ENCODE measurements at places on chromosomes 16 and 17.

- no peak for DNase-seq
Measured at GRCh38 chr17:48835971-48836370, 5.1 kb downstream of the CALCOCO2 start.

DNA sequence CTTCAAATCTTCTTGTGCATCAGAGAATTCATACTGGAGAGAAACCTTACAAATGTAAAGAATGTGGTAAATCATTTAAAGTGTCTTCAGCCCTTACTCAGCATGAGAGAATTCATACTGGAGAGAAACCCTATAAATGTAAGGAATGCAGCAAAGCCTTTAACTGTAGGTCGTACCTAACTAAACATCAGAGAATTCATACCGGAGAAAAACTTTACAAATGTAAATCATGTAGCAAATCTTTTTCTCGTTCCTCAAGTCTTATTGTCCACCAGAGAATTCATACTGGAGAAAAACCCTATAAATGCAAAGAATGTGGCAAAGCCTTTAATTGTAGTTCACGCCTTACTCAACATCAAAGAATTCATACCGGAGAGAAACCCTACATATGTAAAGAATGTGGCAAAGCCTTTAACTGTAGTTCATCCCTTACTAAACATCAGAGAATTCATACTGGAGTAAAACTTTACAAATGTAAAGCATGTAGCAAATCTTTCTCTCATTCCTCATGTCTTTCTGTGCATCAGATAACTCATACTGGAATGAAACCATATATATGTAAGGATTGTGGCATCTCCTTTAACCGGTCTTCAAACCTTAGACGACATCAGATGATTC lies 118.5 kb upstream of the ZNF267 start:
- DNase-seq = no peak

GRCh38 chr16:73231379-73231778 lies 183.5 kb upstream of the ZFHX3 start:
- DNase-seq = no peak

- no peak for DNase-seq
Measured at GRCh38 chr16:68719993-68720489, 17.1 kb upstream of the CDH1 start.

- DNase-seq = no peak
Measured at GRCh38 chr17:44785921-44786320, 27.1 kb downstream of the ADAM11 start.

DNA sequence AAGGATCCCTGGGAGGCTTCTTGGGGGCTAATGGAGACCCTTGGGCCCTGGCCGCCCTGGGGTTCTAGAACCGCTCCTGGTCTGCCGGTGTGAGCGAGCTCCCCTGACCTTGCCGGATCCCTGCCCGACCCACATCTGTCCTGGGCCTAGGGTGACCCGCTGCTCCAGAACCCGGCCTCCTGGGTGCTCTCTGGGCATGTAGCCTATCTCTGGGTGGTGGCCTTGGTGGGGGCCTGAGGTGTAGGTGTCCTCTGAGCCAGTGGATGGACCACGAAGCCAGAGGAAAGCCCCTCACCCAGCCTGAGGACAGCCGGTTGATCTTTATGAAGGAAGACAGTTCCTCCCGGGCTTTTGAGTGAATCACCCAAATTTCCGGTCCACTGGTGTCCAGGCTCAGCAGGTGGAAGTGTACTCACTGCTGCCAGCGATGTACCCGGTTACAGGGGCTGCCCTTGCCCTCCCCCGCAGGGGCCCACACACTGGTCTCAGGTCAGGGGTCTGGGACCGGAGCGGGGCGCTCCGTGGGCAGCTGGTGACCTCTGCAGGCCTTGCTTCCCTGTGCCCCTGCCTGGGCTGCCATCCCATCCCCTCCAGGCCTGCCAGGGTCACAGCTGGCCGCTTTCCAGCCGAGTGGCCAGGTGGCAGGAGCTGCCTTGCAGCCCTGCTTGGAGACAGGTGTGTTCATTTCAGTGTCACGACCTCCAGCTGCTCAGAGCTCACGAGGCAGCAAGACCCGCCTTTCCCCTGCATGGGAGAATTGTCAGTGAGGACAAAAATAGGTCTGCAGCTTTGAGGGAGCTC lies 10.5 kb upstream of the GSE1 start:
- DNase-seq = no peak

- peak; percentile 50 for DNase-seq
Measured at GRCh38 chr17:36608794-36609497, 7.6 kb downstream of the MRM1 start.

DNA sequence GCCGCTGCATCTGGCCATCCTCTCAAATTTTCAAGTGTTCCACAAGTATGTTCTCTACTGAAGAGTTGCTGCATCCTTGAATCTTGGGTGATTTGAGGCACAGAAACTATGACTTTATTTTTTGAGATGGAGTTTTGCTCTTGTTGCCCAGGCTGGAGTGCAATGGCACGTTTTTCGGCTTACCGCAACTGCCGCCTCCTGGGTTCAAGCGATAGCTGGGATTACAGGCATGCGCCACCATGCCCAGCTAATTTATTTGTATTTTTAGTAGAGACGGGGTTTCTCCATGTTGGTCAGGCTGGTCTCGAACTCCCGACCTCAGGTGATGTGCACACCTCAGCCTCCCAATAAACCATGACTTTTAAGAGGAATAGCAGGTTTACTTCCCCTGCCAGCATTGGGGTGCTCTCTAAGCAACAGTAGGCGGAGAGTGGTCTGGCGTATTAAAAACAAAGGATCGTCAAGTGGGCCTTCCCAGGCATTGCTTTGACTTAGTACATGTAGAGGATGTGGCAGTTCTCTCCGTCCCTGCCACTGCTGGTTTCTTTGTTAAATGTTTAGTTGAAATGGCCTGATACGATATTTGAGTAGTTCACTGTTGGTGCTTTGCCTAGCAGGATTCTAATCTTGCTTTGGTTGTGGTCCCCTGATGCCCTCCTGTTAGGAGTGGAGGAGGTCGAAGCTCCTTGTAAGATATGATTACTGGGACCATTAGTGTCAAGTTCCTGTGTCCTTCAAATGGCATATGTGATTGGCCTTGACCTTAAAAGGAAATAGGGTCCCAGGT lies 9.5 kb downstream of the PYCARD start:
- DNase-seq = no peak

- no peak for DNase-seq
Measured at GRCh38 chr17:29115961-29116803, 64.0 kb downstream of the MYO18A start.

- no peak for DNase-seq
Measured at GRCh38 chr17:78346605-78347250, 13.1 kb downstream of the SOCS3 start.

GRCh38 chr17:8960325-8961140 lies 5.0 kb downstream of the PIK3R5 start:
- DNase-seq = no peak

- no peak for DNase-seq
Measured at GRCh38 chr17:81961521-81962498, 823 bp upstream of the NOTUM start.

DNA sequence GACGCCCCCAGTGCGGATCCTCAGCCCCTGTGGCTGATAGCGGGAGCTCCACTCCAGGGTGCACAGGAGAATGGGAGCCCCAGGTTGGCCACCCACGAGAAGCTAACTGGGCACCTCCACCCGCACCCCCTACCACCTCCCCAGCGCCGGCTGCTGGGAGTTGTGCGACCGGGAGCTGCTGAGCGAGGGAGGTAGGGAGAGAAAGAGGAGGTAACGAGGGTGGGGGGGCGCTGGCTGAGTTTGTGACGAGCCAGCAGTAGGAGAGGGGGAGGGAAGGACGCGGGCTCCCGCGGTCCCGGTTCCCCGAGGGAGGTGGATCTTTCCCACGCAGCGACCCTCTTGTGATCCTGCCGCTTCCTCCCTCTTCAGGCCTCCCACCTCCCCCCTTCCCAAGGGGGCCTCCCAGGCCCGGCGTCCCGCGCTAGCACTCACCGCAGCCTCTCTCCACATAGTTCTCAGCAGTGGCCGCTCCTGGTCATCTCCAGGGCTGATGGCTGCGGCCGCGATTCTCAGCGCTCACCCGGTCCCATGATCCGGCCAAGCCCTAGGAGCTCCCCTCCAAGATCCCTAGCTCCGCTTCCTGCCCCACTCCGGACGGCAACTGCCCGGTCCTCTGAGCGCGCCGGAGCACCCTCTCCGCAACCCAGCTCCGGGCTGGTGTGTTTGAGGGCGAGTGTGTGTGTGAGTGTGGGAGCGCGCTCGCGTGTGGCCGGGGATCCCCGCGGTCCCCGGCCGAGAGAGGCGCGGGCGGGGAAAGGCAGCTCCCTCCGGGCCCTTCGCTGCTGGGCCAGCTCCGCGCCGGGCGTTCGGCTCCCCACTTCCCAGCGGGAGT lies at the start of gene GRIN2A:
TSS of gene GRIN2A (minus strand) at position 207 of the 832 bp plus-strand sequence. CDS start 2,017 bp downstream, outside the sequence.
- no peak for DNase-seq

GRCh38 chr16:83946781-83947566 lies 6.1 kb upstream of the OSGIN1 start:
- no peak for DNase-seq

GRCh38 chr16:56629531-56629930 lies 2.9 kb upstream of the MT1M start:
- DNase-seq = no peak

DNA sequence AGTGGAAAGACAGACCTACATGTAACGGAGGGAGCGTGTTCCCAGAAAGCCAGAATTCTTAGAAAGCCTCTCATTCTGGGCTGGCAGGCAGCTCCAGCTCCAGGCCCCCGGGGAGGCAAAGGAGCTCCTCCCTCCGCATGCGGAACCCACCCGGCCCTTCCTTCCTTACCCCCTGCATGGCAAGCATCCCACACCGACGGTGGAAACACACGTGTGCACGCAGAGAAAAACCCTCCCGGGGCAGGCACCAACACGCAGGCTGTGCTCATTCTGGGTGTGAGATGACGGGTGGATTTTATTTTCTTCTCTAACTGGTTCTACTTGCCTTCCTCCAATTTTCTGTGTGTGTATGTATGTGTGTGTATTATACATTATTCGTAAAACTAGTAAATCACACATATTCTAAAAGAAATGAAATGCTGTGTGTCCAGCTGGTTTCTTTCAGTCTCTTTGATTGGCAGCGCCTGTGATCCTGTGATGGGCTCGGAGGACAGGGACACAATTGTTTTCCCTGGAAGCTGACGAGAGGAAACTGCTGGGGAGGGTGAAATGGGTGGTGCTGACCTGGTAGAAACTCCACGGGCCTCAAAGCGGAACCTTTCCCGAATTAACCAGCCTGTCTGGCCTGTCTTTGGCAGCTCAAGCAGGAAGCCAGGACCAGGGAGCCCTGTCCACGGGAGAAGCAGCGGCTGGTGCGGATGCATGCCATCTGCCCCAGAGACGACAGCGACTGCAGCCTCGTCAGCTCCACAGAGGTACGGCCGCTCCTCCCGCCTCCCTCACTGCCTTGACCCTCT lies 22.2 kb downstream of the CARD14 start:
- DNase-seq = no peak

- peak; percentile 83 for DNase-seq
Measured at GRCh38 chr17:81722184-81723120, 10.4 kb downstream of the SLC25A10 start.

GRCh38 chr17:14331982-14332298 lies 31.1 kb downstream of the HS3ST3B1 start:
- DNase-seq = no peak

GRCh38 chr16:22272870-22273650 lies 24.1 kb upstream of the POLR3E start:
- DNase-seq = no peak

GRCh38 chr17:4576729-4577322 lies 7.5 kb upstream of the SMTNL2 start:
- no peak for DNase-seq

GRCh38 chr17:55090079-55090492 lies 121.5 kb downstream of the STXBP4 start:
- no peak for DNase-seq

GRCh38 chr16:88058136-88058535 lies 106.9 kb downstream of the BANP start:
- no peak for DNase-seq

DNA sequence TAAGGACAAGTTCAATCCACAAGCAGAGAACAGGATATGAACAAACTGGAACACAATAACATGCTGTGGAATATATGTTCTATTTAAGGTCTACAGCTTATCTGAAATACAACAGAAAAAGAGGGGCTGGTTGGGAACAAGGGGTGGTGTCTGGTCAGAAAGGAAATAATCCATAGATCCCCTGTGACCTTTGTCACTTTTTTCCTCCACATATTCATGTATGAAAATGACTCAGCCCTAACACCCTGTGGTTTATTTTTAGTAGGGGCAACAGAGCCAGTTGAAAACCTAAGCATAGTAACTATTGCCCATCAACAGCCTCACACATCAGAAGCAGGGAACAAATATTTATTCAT lies 12.3 kb upstream of the SPAG9 start:
- no peak for DNase-seq

DNA sequence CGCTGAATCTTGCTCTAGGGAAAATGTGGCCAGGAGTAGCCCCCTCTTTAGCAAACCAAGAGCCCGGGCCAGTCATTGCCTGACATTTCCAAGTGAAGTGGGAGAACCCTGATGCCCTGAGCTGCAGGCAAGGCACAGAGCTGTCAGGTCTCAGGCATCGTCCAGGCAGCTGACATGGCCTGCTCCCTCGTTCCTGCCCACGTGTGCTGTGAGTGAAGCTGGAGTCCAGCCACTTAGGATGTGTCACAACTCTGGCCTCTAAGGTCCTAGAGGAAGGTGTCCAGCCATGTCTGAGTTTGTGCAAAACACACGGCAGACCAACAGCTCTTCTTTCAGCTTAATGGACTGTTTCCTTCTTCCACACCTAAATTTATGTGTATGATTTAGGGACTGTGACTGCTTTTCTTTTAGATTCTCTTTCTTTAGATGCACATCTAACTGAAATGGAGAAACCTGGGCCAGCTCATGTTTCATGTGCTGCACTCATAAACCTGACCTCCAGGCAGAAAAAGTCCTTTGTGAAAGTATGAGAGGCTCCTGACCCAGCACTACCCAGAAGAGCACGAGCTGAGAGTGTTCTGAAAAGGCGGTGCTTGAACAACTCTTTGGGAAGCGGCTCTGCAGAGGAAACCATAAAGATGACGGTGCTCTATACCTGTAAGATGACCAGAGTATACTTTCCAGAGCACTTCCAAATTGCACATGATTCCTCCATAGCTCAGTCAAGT lies 14.8 kb upstream of the LIMD2 start:
- no peak for DNase-seq

GRCh38 chr16:87100306-87101058 lies 216.7 kb downstream of the C16orf95 start:
- no peak for DNase-seq

GRCh38 chr16:70694868-70695218 lies 9.0 kb upstream of the MTSS2 start:
- no peak for DNase-seq

GRCh38 chr17:9279893-9280292 lies 258.6 kb downstream of the NTN1 start:
- DNase-seq = no peak

GRCh38 chr16:81873206-81873605 lies 94.1 kb downstream of the PLCG2 start:
- no peak for DNase-seq

DNA sequence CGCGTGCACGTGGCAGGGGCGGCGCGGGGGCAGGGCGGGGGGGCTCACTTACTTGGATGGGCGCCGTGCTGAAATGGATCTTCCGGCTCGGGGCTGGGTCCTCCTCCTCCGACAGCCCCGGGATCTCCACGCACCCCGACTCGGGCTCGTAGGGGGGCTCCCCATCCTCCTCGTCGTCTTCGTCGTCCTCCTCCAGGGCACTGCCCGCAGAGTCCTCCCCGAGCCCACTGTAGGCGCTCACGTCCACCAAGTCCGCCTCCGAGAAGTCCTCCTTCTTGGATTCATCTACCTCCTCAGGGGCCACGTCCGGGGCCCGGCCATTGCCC lies 1.4 kb downstream of the PPP1R9B start:
- DNase-seq = no peak

All from lower lobe of right lung (tissue), 2 donors.